Stimulated activated CD8-positive, alpha-beta memory T cell treated with anti-CD3 and anti-CD28 coated beads, Interleukin-2, amount 100 ng/mL, for 48 hours (primary cell): ENCODE measurements at places on chromosomes 12 and 14.

DNA sequence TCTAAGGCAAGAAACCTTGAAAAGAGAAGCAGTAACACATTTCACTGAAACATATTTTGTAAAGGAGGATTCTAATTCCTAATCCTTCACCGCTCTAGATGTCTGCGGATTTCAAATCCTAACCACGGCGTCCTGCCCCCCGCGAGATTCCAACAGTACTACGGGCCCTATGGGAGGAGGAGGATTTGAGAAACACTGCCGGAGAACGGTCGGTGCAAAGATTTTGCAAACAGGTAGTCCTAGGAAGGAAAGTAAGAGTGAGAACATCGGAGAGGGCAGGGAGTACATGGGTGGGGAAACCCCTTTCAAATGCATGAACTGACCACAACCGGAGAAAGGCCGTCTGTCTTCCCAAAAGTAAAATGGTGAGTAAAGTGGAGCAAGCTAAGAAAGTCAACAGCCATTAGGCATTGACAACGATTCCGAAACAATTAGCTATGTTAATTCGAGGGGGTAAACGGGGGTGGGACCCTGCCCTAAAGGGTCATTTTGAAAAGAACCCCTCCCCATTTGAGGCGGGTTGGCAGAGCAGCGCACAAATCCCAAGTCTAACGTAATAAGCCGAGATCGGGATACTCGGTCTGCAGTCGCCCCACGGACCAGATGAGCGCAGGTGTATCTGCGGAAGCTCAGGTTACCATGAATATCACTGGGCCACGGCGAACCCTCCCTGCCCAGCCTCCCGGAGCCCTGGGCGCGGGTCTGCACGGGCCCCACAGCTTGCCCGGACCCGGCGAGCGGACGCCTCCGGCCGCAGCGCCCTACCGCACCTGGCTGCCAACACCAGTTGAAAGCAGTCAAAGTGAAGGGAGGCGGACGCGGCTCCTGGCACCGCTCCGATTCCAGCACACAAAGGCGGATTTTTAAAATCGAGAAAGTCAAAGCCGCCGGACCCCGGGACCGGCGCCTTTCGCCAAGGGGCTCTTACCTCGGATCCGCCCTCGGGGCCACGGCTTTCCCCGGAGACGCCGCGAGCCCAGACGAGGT lies 662 bp downstream of the EPS8 start:
- no peak for DNase-seq

DNA sequence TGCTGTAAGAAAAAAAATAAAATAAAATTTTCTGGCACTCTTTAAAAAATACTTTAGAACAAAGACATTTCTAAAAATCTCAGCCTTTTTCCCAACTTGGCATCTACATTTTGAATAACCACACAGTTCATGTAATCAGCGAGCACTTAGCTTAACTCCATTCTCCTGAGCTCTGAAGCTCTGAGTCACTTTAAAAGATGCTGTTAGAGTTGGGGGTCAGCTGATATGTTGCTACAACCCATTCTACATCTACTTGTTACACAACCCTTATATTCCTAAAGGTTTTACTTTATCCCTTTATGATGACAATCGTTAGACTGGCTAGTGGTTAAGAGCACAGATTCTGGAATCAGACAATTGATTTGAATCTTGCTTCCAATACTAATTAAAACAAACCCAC lies 48.3 kb downstream of the SLC41A2 start:
- no peak for DNase-seq

DNA sequence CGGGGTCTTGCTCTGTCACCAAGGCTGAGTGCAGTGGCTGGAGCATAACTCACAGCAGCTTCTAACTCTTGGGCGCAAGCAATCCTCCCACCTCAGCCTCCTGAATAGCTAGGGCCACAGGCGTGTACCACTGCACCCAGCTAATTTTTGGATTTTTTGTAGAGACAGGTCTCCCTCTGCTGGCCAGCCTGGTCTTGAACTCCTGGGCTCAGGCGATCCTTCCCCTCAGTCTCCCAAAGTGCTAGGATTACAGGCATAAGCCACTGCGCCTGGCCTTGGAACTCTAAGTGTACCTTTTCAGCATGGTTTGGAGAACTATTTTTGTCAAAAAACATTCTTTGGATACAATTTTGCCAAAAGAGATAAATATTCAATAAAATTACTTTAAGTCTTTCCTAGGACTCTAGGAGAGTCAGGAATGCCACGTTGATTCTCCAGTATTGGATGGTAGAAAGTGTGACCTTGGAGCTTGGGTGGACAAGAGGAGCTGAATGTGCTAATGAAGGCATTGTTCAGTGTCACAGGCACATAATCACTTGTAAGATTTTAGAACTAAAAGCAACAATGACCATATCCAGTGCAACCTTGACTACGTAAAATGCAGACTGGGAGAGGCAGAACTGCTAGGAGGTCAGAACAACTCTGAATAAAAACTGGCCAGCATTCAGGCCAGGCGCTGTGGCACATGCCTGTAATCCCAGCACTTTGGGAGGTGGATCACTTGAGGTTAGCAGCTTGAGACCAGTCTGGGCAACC lies 2.8 kb downstream of the SRSF9 start:
- DNase-seq, result peak; percentile 20

DNA sequence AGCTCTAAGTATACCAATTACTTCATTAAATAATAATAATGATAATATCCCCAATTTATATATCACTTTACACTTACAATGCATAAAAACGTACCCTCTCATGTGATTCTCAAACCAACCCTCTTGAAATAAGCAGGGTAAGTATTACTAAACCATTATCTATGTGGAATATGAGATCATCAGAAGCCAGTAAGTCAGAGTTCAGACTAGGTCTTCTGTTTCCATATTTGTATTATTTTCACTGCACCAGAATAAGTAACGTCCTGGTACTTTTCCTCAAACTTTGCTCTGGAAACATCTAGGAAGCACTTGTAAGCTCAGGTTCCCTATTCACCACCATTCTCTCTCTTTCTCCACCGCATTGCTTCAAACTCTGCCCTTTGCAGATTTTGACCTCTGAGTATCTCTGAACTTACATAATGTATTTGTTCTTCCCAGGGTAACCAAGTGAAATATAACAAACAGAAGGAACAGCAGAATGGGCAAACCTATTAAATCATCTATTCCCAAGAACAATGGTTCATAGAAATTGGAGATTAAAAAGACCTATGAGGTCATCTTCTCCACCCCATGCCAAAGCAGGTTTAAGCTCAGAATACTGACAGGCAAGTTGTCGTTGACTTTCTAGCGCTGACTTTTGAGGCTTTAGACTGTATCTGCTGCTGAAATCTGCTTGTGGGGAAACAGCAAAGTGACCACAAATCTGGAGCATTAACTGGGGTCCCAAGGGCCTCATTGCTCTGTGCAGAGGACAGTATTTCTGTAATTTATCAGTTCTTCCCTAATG lies 161.3 kb upstream of the FAR2 start:
- DNase-seq, result no peak

- no peak for DNase-seq
Observed at GRCh38 chr14:95452176-95452892, 64.1 kb downstream of the SYNE3 start.
